ENCODE measurements at places on chromosomes 7 and 10. TPM values are rescaled to one million over a fixed set of nuclear protein-coding genes. Genes with fewer than 3 reads are reported as not detected.

DNA sequence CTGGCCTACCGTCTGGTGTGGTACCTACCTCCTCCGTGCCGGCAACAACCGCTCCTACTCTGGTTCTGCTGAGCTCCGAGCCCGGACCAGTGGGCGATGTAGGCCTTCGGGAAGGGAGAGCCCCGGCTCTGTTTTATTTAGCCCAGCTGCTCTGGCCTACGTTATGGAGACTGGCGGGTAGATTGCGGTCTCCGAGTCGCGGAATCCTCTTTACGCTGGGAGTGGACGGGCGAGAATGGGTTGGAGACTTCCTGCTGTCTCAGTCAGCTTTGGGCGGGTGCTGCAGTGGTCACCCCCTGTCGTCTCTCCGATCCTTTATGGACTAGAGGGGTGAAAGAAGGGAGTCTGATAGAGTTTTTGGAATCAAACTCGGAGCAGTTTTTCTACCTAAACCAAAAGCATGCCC lies 406 bp downstream of the CBLL1 start:
- no peak for DNase-seq

GRCh38 chr10:83190614-83191013 lies 948.7 kb upstream of the GHITM start:
- DNase-seq, result no peak

GRCh38 chr10:27457966-27458365 lies 46.1 kb upstream of the RAB18 start:
- no peak for DNase-seq

GRCh38 chr10:11204351-11204942 lies 186.8 kb downstream of the CELF2 start:
- peak; percentile 40 for DNase-seq

GRCh38 chr10:14653271-14654161 lies 121.2 kb downstream of the FAM107B start:
- DNase-seq, result no peak

DNA sequence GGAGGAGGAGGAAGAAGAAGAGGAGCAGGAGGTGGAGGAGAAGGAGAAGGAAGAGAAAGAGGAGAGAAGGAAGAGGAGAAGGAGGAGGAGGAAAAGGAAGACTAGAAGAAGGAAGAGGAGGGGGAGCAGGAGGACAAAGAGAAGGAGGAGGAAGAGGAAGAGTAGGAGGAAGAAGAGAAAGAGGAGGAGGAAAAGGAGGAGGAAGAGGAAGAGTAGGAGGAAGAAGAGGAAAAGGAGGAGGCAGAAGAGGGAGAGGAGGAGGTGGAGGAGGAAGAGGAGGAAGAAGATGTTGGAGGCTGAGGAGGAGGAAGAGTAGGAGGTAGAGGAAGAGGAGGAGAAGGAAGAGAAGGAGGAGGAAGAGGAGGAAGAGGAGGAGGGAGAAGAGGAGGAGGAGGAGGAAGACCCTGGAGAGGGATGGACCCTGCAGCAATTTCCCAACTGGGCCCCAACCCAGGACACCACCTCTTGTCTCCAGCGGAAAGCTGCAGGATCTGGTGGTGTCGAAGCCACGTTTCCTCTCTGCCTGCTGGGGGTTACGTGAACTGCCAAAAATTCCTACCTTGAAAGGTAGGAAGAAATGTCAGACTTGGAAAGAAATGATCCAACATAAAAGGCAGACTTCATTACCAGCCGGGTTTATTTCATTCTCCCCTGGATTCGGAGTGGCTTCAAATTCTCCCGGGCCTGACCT lies 38.9 kb downstream of the COL26A1 start:
- DNase-seq, result no peak

DNA sequence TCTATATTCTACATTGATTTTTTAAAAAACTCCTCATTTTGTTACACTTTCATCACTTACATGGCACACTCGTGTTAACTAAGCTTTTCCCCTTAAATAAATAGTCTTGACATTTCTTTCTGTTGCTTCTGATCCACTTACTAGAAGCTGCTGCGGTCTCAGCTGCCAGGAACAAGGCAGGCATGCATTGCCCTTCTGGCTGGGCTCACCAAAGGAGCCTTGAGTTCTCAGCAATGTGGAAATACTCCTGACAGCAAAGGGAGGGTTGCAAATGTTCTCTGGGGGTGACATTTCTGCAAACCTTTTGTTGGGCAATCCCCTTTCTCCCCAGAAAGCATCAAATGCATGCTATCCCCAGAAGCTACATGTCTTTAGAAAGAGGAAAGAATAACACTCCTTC lies 350.1 kb downstream of the PRPF18 start:
- no peak for DNase-seq

DNA sequence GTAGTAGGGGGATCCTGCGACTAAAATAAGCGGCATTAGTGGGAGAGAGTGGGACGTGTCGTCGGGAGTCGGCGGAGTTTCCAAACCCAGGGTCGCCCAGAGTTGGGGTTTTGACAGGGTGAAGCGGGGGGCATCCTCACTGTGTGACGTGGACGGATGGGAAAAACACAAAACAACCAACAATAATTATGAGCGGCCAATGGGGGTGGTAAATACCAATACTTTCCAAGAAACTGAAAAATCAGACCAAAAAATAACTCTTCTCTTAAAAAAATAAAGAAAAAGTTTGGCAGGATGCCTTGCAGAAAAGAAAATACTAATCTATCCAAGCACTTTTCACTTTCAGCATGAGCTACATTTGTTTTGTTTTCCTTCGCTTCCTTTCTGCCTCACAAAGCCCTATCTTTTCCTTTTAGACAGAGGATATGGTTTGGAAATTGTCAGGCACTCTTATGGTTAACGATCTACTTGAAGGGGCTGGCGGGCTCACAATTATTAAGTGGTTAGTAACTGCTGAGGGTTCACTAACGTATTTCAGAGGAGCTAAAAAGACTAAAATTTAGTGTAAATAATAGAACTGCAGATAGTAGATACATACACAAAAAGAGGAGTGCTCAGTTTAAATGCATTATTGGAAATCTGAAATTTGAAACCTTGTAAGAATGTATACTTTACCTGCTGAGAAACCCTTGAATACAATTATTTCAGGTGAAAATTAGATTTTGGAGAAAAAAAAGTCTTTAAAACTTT lies 802 bp upstream of the CDK6 start:
- no peak for DNase-seq

GRCh38 chr7:94059746-94060145 lies 55.6 kb upstream of the BET1 start:
- DNase-seq, result no peak

DNA sequence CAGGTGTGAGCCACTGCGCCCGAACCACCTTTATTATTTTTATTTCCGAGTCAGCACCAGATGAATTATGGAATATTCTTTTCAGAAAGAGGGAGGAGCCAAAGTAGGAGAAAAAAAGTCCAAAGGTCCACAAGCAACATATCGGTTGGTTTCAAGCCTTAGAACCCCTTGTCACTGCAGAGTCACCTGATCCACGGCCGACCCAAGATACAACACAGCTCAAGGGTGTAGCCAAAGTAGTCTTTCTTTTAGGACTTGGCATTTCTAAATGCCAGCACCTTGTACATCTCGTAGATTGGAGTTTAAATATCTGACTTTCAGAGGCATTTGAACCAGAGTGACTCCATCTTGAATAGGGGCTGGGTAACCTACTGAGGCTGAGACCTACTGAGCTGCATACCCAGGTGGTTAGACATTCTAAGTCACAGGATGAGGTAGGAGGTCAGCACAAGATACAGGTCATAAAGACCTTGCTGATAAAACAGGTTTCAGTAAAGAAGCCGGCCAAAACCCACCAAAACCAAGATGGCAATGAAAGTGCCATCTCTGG lies 113.9 kb upstream of the ANLN start:
- no peak for DNase-seq

The WNT16 gene
- polyA plus RNA-seq, result not detected

The CPA2 gene
- polyA plus RNA-seq, result not detected

The HOXA13 gene
- not detected for polyA plus RNA-seq

Measured in CD8-positive, alpha-beta memory T cell (primary cell).